M059J (cell line): ENCODE measurements at places on chromosomes 6 and 20. TPM values are rescaled to one million over a fixed set of nuclear protein-coding genes. Genes with fewer than 3 reads are reported as not detected.

RNASET2 gene
- total RNA-seq: 31.7 and 33.3 TPM in 2 replicates

DNA sequence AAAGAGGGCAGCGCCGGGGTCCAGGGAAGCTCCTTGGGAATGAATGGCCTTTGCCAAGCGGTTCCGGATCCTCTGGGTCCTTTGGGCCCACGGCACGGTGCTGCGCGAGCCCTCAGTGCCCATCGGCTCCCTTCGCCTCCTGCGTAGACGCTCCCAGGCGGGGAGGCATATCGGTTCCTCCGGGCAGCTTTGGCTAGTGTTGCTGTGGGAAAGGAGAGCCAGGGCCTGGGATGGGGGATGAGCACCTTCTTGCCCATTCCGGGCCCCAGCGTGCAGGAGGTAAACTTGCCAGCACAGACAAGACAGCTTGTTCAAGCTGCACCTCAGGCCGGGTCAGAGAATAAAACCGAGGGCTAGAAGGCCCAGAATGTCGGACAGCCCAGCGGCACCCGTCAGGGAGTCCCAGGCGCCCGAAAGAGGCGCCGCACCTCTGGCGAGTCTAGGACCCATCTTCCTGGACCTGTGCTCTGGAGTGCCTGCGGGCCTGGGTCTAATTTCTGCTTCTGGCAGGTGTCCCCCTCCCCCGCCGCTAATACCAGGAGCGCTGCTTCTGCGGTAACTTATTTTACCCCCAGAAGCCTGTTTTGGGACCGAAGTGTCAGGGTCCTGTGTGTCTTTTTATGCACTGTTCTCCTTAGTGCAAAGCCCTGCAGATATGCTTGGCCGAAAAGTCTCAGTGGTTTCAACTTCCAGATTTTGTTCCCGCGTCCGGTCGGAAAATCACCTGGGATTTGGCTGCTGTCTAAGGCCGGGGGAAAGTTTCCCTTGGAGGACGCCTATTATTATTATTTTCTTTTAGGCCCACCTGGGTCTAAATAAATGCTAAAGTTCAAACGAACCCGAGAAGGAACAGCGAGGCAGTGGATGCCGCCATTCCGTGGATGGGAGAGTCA lies 1.7 kb upstream of the TFAP2C start:
- DNase-seq: no peak

DNA sequence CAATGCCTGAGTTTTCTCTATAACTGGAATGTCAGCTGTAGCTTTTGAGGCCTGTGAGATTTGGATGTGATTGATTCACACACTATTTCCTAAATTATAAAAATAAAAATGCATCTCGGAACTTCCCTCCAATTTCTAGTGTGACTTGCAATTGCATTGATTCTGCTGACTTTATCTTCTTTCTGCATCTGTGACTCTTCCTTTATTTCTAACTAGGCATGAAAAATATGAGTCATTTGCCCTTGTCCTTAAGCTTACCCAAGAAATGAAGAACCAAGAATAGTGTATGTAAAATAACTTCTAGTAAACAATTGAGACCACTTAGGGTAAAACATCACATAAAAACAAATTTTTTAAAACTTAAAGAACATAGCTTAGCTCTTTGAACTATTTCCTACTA lies 12.9 kb downstream of the OR2J2 start:
- no peak for DNase-seq

DNA sequence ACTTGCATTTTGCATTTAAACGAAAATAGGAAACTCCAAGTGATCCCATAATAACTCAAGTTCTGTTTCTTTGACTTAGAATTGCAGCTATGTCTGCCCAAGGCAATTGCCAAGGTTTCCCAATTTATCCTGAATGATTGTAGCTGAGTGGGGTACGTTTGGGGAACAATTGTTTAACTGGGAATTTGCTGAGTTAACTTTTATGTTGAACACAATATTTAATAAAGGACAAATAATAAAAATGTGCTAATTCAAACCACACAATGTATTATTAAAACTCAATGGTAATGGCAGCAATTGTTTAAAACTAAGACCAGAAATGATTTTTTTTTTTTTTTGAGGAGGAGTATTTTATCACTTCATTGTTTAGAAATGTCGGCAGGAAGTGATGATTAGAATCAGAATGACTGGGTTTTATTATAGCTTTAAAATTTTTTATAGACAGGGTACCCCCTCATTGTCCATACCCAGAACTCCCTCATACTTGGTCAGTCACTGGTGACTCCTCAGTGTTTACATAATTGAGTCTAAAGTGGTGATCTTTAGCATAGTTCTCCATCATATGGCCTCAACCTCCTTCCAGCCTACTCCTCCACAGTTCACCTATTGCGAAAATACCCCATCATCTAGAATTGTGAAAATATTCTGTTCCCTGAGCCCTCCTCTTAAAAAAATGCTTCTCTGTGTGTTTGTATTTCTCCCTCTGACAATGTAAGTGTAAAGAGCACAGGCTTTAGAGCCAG lies 389.2 kb upstream of the CITED2 start:
- DNase-seq: peak; percentile 79

GRCh38 chr6:130259140-130259539 lies 36.4 kb upstream of the SAMD3 start:
- DNase-seq: no peak

DNA sequence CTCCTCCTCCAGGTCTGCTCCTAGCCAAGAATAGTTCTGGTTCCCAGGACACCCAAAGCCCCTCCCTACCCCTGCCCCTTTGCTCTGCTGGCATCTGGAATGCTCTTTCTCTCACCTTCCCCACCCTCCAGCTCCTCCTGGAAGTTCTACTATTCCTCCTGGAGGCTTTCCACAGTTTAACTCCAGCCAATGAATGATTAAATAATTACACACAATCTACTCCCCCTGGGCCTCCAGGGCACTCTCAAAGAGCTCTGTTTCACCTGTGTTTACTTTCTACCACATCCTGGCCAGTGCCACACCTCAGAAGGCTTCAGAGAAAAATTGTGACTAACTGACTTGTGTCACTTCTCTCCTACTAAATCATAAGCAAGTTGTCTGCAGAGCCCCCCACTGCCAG lies 36.2 kb downstream of the GCM1 start:
- peak; percentile 64 for DNase-seq

GRCh38 chr6:78693835-78694234 lies 173.5 kb upstream of the IRAK1BP1 start:
- no peak for DNase-seq

GRCh38 chr6:43146709-43147688 lies 24.1 kb upstream of the SRF start:
- no peak for DNase-seq

RFX6 gene
- total RNA-seq: not detected in 2 replicates

GRCh38 chr6:153101461-153101860 lies 29.6 kb downstream of the RGS17 start:
- no peak for DNase-seq

AGPAT4 gene
- total RNA-seq: 12.0 and 20.5 TPM in 2 replicates

DNA sequence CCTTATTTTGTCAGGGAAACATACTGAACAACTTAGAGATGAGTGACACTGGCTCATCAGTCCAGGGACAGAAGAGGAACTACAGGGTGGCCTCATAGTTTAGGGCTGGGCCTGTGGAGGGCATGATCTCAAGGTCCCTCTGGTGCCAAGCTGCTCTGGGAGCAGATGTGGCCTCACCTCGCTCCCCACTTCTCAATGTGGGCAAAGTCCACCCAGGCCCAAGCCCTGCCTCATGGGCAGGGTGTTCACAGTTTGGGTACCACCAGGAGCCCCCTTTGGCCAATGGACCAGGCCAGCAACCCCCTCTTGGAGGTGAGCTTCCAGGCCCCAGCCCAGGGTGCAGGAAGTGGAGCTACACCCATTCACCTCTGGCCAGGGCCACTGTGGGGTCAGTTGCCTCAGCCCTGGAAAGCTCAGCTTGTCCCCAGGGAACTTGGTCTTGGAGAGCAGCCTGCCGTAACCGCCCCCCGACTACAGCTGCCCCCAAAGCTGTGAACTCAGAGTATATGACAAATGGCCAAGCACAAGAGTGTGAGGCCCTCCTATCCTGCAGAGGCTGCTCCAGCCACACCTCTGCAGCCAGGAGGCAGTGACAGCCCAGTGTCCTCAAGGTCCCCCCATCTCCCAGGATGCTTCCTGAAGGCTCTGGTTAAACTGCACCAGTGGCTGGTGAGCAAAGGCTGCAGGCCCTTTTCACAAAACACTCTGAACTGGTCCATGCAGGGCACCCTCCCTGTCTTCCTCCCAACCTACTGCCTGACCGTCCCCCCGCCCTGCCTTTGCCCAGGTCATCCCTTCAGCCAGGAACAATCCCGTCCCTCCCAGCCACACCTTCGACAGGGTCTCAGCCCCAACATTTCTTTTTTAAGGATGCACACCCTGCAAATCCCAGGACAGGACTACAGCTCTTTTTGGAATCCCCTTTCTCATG lies 3.6 kb downstream of the ADISSP start:
- DNase-seq: no peak

MUCL3 gene
- total RNA-seq: not detected in 2 replicates

DNA sequence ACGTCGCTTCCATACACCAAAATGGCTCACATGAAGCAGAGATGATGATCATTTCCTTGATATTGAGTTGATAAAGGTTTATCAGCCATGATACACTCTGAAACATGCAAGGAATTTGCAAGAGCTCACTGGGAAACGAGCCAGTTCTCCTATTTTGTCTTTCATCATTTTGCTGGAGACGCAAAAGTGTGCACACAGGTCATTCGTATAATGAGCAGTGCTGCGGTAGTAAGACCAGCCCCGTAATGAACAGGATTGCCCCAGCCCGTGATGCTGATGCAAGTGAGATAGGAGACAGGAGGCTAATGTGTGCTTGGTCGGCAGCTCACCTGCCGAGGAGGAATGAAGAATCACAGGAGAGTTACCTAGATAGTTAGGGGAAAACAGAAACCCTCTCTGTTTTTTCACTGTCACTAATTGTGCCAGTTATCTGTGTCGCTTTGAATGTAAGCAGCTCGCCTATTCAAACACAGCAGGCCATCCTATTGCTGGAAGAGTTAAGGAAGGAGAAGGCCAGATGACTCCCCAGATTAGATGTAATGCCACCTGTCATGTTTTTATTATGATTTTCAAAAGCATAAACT lies 391.8 kb downstream of the SAMD5 start:
- peak; percentile 10 for DNase-seq

RSPO3 gene
- total RNA-seq: 0.42 TPM in 1 of 2 replicates, not detected in the other

DNA sequence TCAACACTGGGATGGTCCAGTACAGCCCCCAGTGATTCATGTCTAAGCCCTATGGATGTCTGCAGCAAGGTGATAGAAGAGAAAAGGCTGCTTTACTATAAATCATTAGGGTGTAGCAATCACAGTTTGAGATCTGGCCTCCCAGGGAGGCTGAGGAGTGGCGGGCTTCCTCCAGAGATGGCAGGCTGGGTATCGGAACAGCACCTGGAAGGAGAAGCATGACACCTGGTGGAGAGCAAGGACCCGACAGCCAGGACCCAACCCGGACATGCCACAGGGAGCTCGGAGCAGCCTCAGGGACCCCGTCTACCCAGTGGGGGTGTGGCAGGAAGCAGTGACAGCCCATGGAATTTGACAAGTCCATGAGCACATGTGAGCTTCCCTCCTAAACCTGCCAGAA lies 114.8 kb upstream of the CD93 start:
- DNase-seq: peak; percentile 74

UBD gene
- total RNA-seq: 0.17 TPM in 1 of 2 replicates, not detected in the other

GRCh38 chr6:97923249-97923648 lies 640.2 kb upstream of the MMS22L start:
- no peak for DNase-seq

GRCh38 chr20:57223648-57224489 lies 42.6 kb downstream of the BMP7 start:
- peak; percentile 40 for DNase-seq

OXT gene
- not detected in 2 replicates for total RNA-seq

DNA sequence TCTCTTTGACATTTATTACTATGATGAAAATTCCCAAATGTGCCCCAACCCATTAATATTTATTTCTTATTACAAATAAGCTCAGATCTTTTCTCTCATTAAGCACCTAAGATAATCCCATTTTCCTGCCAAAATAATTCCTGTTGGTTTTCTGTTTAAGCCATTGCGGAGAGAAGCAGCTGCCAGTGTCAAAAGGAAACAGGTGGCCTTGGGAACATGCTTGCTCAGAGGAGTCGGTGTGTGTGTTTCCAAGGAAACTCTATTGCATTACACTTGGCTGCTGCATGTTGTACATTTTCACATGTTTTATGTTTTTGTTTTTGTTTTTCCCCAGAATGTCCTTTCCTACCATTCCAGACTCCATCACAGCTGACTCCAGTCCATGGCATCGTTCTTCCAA lies 56.4 kb downstream of the CD24 start:
- no peak for DNase-seq

DNA sequence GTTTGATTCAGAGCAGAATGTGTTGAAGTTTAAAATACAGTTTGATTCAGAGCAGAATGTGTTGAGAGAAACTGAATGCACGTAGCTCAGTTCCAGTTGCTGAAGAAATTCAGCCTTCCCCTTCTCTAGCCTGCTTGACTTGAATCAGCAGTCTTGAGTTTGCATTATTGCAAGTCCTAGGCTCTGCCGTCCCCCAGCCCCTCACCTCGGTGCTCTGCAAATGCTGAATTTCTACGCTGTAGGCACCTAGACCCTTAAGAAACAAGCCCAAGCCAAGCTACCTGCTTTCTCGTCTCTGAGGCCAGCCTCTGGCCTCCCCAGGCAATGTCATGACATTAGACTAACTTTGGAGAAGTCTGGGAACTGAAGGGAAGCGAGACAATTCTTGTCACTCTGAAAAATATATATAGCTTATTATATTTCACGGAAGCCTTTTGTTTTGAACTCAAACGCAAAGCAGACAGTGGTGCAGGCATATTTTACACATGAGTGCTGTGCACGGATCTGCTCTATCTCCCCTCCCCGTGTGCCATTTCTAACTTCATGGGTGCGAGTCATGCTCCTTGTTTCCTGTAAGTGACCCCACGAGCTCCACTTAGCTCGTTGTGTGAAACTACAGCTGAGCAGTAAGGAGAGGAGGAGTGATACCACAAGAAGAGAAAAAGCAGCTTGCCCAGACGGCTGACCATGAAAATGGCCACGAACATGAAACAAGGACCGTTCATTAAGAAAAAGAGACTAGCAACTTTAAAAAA lies 71.4 kb upstream of the DUSP22 start:
- no peak for DNase-seq

DNA sequence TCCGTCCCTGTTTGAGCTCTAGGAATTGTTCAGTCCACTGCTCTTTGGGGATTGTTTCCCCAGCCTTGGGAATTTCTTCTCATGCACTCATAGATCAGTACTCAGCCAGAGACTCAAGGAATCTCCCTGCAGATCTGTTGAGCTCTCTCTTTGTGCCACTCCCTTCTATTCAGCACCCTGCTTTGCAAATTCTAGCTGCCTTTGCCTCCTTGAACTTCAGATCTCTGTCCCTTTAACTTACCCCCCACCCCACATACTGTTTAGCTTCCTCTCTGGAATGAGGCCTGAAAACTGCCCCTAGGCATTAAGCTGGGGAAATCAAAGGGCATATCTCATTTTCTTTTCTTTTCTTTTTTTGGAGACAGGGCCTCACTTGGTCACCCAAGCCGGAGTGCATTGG lies 30.5 kb downstream of the QRSL1 start:
- no peak for DNase-seq

EPPIN gene
- not detected in 2 replicates for total RNA-seq

GRCh38 chr6:12899046-12899833 lies 182.7 kb downstream of the PHACTR1 start:
- DNase-seq: no peak

TMEM170B gene
- total RNA-seq: 1.2 and 4.0 TPM in 2 replicates
